ENCODE measurements at places on chromosomes 2 and 18. TPM values are rescaled to one million over a fixed set of nuclear protein-coding genes. Genes with fewer than 3 reads are reported as not detected.

DNA sequence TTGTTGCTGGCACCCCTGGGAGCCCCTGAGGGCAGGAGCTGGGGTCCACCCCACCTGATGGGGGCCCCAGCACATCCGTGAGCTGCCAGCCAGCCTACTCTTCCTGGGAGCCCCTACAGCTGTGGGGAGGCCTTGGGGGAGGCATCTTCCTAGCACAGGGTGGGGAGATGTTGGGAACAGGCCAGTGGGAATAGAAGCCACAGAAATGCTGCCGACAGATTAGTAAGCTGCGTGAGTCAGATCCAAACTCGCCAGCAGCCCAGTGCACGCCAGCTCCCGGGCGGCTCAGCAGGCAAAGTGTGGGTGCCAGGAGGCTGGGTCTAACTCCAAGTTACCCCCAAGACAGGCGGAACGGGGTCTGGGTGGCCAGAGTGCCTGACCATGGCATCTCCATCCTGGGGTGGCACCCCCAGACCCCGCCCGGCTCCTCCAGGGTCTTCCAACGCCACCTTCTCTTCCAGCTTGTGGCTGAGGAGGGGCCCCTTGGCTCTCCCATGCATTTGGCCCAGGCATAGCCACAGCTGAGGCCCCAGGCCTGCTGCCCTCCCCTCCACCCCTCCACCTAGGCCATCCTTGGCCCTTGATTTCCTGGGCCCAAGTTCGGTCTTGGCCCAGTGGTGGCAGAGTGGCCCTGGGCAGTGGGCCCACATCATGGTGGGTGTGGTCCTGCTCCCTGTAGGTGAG is 15.3 kb downstream of the CROCC2 start:
- H3K27ac ChIP-seq: no peak overlapping the region
- DNase-seq: no peak
- no peaks in the 10 kb centered on the region for H3K27me3 ChIP-seq

GRCh38 chr2:54862229-54862628 is 138.8 kb downstream of the EML6 start:
- DNase-seq: no peak
- no peaks in the 10 kb centered on the region for H3K27me3 ChIP-seq

- no peak for DNase-seq
- H3K4me3 ChIP-seq: no peak overlapping the region
- H3K36me3 ChIP-seq: no peaks in the 10 kb centered on the region
- no peaks in the 10 kb centered on the region for H3K27me3 ChIP-seq
Observed at GRCh38 chr2:134574611-134575330, 144.0 kb downstream of the TMEM163 start.

GRCh38 chr2:67466734-67467133 is 69.6 kb downstream of the ETAA1 start:
- DNase-seq: no peak
- H3K4me1 ChIP-seq: no peaks in the 10 kb centered on the region
- no peak overlapping the region for H3K27ac ChIP-seq

DNA sequence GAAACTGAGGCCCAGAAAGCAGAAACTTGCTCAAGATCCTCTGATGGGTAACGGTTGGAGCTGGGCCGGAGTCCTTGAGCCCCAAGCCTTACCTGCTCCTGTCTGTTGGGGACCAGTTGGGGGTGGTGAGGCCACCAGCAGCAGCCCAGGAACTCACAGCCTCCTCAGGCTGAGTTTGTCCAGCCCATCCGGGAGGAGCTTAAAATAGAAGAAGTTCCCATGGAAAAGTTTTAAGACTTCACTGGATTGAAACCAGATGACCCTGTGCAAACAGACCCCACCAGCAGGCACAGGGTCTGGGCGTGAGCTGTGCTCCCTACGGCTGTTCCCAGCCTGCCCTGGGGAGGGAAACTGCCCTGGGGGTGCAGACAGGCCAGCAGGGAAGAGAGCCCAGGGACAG is 40.6 kb upstream of the FOSL2 start:
- H3K4me3 ChIP-seq: no peak overlapping the region
- H3K27me3 ChIP-seq: no peaks in the 10 kb centered on the region
- H3K27ac ChIP-seq: no peak overlapping the region

GRCh38 chr2:67564076-67564475 is 166.9 kb downstream of the ETAA1 start:
- H3K27ac ChIP-seq: no peak overlapping the region
- no peaks in the 10 kb centered on the region for H3K4me1 ChIP-seq
- no peak overlapping the region for H3K4me3 ChIP-seq
- H3K27me3 ChIP-seq: no peaks in the 10 kb centered on the region
- no peak for DNase-seq

GRCh38 chr2:37641582-37642171 is 29.8 kb downstream of the CDC42EP3 start:
- no peaks in the 10 kb centered on the region for H3K27me3 ChIP-seq
- H3K4me3 ChIP-seq: no peak overlapping the region
- DNase-seq: no peak

- DNase-seq: no peak
- peaks cover 67% of the 10 kb centered on the region for H3K4me1 ChIP-seq
- H3K27me3 ChIP-seq: no peaks in the 10 kb centered on the region
- H3K4me3 ChIP-seq: no peak overlapping the region
Observed at GRCh38 chr2:62209427-62209991, 13.6 kb downstream of the B3GNT2 start.

Gene ASB3
- 40.1 TPM for total RNA-seq

Data from CD4-positive, alpha-beta memory T cell (primary cell).